Activated CD4-positive, alpha-beta memory T cell treated with anti-CD3 and anti-CD28 coated beads for 36 hours (primary cell): ENCODE measurements at places on chromosomes 6 and 20.

DNA sequence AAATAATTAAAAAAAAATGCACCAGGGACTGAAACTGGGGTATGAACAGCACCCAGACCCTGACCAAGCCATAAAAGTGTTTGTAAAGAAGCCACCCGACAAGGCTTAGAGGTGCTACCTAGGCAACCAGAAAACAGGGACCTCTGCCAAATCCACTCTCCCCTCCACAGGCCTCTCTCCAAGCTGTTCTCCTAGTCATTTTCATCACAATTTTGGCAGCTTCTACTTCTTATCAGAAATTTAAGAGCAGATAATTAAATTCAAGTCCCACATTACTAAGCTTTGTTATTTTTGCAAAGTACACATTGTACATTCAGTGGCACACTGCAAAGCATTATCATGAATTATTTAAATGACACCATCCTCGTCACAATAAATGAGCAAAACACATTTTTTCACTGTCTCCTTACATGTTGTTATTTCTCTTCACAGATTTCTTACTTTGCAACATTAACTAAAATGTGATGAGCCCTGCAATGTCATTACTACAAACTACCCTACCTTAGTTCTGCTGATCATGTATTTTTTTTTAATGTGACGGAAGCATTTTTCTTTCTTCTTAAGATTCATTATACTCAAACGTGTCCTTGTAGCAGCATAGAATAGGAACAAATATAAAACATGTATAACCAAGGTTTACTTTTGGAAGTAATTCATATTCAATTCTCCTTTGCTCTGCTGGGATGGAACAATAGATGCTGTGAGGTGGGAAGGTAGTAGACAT, 38.1 kb downstream of the ECT2L start:
- no peak for DNase-seq

GRCh38 chr6:112269979-112270566, 15.7 kb upstream of the LAMA4 start:
- DNase-seq, result no peak

- DNase-seq, result no peak
These were observed 71.2 kb downstream of the KIAA0319 start for GRCh38 chr6:24574809-24575208.

- no peak for DNase-seq
These were observed 222.2 kb downstream of the BTBD9 start for GRCh38 chr6:38417521-38417920.

DNA sequence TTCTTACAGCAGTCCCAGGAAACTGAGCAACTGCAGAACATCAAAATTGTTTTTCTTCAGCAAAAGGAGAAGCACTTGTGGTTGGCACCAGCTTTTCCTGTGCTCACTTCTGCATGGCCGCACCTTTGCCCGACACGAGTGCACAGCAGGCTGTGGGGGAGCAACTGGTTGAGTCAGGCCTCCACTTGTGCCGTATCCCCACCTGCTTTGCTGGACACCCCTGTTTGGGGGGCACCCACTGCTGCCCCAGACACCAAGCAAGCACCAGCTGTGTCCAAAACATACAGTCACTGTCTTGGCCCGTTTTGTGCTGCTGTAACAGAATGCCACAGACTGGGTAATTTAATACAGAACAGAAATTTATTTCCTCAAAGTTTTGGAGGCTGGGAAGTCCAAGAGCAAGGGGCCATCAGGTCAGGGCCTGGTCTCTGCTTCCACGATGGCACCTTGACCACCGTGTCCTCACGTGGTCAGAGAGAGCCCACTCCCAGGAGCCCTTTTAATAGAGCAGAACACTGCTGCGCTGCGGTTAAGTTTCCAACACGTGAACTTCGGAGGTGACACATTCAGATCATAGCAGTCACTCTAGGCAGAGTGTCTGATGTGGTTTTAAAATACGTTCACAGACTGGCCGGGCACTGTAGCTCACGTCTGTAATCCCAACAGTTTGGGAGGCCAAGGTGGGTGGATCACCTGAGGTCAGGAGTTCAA, 8.7 kb upstream of the GMEB2 start:
- DNase-seq, result peak; percentile 90

DNA sequence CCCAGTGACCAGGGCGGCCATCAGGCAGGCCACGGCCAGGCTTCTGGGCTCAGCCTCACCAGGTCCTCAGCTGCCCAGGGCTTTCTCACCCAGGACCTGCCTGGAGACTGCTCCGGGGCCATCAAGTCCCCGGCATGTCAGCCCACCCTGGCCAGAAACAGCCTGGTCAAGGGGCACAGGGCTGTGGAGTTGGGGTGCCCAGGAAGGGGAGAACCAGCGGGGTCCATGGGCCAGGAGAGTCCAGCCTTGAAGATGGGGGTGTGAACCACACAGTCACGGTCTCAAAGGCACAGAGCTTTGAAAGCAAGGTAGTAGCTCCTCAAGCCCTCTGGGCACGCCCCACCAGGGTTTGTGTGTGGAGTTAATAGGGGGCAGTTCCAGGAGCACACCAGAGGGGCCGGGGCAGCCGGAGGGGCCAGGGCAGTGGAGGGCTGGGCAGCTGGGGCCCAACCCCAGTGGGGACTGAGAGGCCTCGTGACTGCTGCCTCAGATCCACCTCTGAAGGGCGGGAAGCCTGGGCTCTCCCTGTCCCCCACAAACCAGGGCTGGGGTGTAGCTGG, 48.0 kb upstream of the BHLHE23 start:
- DNase-seq, result no peak

DNA sequence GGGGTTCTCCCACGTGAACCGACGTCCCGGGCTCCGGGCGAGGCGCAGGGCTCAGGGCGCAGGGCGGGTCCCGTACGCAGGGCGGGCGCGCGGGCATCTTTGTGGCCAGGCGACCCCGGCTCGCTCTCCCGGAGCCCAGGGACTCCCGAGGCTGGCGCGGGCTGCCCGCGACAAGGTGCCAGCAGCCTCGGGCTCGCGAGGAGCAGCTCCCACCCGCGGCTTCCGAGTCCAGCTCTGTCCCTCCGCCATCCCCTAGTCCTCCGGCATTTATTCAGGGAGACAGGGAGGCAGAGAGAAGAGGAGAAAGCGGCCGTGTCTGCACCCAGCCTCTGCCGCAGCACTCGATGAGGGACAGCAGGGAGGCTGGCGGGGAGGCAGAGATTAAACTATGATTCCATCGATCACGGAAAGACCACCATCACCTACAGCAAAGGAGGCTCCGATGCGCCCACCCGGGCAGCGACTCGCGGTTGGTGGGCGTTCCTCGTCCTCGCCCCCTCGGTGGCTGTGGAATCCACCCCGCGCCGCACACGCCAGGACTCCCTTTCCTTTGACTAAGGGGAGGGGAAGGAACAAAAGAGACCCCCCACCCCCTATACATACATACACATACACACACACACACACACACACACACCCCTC, 1.1 kb downstream of the RGS17 start:
- no peak for DNase-seq

- DNase-seq, result no peak
These were observed 1220.3 kb upstream of the CITED2 start for GRCh38 chr6:140594806-140595128.

DNA sequence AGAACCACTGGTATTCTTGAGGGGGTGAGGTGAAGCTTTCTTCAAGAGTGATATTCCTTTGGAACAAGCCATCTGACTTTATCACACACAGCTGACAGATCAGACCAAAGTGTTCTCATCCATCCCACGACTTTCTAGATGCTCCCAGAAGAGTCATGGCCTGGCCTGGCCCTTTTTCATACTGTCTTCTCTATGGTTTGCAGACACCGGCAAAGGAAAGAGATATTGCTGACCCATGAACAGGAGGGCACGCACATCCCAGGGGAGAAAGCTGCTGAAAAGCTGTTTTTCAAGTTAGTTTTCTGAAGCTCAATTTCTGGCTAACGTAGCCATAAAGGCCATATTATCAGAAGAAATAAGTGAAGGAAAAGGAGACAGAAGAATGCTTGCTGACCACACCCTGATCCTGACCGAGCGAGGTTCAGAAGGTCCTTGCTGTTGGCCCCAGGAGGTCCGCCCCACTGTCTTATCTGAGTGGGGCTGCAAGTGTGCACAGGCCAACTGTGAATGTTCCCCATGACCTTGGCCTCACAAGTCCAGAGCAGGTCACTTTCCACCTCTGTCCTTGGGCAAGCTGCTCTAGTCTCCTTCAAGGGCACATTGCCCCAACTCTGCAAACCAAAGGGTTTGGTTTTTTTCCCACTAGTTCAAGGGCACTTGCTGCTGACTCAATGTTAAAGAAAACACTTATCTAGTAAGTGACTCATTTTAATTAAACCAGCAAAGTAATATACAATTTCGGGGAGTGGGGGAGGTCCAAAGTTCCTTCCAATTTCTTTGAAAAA, 2.0 kb downstream of the ACSS1 start:
- no peak for DNase-seq

DNA sequence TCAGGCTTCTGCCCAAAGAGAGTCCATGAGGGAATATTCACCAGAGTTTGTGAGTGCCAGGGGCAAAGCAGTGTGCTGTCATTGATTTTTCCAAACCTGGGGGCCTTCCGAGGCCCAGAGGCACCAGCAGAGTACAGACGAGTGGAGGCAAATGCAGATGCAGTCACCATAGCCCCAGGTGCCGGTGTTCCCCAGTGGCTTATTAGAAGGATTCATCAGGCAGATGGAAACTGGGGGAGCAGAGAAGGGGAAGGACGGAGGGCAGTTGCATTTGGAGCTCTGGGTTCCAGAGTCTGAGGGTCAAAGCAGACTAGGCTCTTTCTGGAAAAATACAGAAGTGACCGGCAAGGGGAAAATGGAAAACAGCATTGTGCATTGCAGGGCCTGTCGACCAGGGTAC, 184.2 kb downstream of the ANKRD60 start:
- DNase-seq, result no peak

DNA sequence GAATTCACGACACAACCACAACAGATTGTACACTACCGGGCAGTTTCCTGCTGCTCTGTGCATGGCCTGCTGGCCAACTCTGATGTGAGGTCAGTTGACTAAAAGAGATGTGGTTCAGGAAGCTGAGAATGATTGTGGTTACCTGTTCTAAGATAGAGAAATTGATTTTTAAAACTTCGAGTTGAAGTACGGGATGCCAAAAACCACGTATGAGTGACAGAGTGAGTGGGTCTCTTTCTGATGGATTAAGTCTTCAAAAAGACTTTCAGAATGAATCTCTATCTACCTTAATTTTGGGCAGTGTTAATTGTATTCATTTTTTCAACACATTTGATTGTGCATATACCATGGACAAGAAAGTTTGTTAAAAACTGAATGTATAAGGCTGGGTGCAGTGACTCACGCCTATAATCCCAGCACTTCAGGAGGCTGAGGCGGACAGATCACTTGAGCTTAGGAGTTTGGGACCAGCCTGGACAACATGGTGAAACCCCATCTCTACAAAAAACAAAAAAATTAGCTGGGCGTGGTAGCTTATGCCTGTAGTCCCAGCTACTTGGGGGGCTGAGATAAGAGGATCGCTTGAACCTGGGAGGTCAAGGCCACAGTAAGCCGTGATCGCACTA, 121.2 kb downstream of the SGK1 start:
- no peak for DNase-seq

GRCh38 chr6:160662429-160662828, 1.6 kb downstream of the LPA start:
- no peak for DNase-seq

DNA sequence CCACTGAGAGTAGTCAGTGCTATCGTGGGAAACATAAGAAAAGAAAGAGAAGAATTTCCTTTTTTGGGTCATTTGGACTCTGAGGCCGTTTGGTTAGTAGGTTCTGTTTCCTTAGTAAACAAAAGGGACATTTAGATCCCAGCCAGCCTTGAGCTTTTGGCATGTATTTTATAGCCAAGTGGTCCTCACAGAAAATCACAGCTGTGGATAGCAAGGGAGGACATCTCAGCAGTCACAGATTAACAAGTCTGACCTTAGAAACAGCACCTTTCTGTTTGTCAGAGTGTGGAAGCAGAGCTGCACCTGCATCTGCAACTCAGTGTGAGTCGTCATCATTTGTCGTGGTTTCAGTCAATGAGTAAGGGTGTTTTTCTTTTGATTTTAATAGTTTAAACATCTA, 40.5 kb downstream of the FAM120B start:
- DNase-seq, result peak; percentile 31

GRCh38 chr6:4970739-4971395, 33.0 kb downstream of the RPP40 start:
- no peak for DNase-seq

DNA sequence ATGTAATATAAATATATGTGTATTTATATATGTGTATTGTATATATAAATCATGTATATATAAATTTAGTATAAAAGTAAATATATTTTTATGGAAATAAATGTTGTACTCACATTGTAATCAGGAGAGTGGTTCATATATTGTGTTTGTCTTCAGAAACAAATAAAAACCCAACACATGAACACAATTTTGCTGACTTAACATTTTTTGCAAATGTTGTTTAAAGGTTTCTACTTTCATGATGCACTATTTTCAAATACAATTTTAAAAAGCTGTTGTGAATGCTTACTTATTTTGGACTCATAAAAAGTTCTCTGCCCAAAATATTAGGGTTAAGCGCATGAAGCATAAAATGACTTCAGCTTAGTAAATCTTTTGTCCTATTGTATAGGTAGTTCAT, 24.0 kb upstream of the PHF3 start:
- no peak for DNase-seq

DNA sequence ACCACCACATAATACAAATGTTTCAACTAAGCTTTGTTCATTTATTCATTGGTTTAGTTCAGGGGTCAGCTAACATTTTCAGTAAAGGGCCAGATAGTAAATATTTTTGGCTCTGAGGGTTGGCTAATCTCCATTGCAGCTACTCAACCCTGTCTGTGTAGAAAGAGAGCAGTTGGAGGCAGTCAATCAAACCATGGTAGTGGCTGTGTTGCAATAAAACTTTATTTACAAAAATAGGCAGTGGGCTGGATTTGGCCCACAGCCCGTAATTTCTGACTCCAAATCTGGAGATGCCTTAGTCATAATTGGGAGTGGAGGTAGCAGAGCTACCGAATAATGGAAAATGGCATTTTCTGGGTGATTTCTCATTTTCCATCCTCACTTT, 242.5 kb upstream of the ZFP64 start:
- DNase-seq, result no peak

- DNase-seq, result no peak
These were observed 126.5 kb upstream of the HDGFL1 start for GRCh38 chr6:22442826-22443225.

- no peak for DNase-seq
These were observed 56.4 kb upstream of the SLC22A1 start for GRCh38 chr6:160065200-160065599.

DNA sequence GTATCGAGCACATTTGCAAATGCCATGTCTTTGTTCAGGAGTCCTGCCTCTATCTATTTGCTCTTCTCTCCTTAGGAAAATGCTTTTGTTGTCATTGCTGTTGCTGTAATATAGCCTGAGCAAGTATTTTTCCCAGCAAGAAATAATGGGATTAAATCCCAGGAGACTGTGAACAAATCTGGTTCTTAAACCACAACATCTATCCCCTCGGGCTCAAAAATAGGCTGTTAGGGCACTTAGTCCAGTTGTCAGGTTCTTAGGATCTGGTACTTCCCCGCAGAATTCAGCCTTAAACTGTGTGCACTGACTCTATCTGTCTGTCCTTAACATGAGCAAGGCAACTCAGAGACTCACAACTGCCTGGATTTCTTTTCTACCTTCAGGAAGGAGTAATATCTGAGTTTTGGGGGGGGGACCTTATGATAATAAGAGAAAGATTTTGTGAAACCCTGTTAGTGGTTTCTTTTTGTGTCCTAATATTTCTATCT, 437.5 kb downstream of the HTR1B start:
- DNase-seq, result no peak

- DNase-seq, result no peak
These were observed 27.8 kb upstream of the CENPW start for GRCh38 chr6:126312013-126312665.
